ACHN (cell line): ENCODE measurements at places on chromosomes 16 and 17.
A peak's percentile ranks its signal among the peaks of the same experiment; 100 is the strongest.

DNA sequence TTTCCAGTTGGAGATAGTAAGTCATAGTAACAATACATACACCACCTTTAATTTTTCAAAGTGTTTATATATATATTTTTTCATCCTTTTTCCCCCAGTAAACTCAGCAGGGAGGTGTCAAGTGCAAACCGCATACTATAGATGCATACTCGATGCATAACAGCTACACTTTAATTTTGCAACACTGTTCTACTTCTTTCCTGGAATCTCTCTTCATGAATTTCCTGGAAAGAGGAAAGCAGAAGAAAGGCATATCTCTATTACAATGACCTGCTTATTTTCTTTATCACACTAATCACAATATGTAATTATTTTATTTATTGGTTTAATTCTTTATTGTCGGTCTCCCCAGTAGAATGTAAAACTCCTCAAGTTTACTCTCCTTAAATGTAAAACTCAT, 140.0 kb downstream of the SNX11 start:
- no peak for DNase-seq

GRCh38 chr16:122361-122760, 16.1 kb downstream of the NPRL3 start:
- DNase-seq, result no peak

GRCh38 chr16:79728048-79728922, 127.7 kb upstream of the MAF start:
- DNase-seq, result no peak

DNA sequence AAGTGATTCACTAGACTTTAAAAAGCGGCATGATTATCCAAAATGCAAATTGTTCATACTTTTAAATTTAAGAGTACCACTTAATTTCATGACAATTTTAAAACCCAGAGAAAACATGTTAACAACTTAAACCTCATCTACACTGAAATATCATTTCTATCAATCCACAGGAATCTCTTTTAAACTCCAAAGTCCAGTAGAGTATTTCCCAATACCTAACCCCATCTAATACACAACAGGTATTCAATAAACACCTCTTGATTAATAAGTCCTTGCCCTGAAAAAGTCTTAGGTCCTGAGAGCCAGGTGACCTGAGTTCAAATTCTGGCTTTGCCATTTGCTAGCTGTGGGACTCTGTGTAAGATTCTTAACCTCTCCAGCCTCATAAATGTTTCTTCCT, 14.7 kb downstream of the CEP20 start:
- DNase-seq, result no peak

GRCh38 chr16:31487071-31487719, 4.3 kb downstream of the SLC5A2 start:
- no peak for DNase-seq

DNA sequence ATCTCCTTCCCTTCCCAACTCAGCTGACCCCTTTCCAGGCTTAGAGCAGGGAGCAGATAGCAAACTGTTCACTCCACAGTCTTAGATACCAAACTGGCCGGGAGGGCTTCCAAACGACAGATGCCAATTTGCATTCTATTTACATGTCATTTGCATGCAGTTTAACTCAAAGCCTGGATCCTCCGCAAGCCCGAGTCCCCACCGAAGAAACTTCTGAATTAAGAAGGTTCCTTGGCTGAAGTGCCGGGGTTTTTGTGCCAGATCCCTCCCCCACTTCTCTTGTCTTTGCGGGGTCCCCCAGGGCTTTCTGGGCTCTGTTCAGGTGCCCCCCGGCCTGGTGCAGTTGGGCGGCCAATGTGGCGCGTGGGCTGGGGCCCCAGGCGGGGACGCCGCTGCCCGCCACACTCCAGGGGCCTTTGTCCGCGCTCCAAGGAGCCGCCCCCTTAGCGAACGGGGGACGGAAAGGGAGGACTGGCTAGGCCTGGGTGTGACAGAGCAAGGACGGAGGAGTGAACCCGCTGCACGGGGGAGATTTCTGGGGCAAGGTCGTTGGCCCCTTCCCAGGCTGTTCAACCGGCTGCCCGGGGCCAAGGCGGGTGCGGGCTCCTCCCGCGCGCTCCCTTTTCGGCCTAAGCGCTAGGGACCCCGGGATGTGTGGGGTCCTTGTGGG, 1.2 kb downstream of the GPRC5B start:
- peak; percentile 28 for DNase-seq
